ENCODE measurements at places on chromosomes 7 and 10.

- DNase-seq, result no peak
Observed at GRCh38 chr10:71747039-71747531, 26.2 kb downstream of the VSIR start.

DNA sequence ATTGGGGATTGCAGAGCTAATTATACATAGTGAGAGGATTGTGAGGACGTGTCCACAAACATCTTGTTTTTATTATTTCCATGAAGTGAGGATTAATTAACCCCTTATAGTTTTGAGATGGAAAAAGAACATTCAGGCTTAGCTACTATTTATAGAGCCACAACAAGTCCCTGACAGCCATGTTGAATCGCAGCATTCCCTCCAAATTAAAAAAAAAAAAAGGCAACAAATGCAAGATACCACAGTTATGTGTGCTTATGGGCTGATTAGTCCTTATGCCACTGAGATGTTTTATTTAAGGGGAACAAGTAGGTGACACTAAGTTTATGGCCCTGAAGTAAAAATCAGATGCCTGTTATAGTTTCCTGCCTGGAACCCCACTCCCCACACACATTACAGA, 350.3 kb downstream of the GPAM start:
- DNase-seq, result no peak

DNA sequence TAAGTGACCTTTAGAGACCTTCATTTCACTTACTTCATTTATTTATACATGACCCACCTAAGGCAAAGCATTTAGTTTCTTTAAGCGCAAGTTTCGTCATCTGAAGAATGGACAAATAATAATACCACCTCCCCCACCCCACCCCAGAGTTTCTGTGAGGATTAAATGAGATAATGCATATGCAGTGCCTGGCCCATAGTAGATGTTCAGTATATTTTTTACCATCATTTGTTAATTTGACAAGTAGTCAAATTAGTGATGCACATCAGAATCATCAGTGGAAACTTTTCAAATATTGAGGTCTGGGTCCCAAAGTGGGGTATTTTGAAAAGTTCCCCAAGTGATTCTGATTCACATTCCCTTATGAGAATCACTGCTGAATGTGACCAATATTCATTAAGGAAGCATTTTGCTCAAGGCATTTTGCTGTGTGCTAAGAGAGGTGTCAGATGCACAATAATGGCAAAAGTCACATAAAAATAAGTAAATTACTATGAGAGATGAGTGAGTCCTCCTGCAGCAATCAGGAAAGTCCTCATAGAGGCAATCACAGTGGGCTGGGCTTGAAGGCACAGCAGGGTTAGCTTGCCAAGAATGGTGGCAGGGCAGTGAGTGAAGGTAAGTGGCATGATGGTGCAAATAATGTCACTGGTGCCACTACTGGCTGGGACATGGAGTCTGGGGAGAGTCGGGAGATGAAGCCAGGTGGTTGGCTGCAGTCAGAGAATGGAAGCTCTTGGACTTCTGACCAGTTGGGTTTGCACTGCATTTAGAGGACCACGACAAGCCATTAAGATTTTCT, 244.1 kb downstream of the PTEN start:
- no peak for DNase-seq

GRCh38 chr7:1986366-1987083, 246.2 kb downstream of the MAD1L1 start:
- no peak for DNase-seq

GRCh38 chr7:140646931-140647647, 6.5 kb upstream of the DENND2A start:
- DNase-seq, result peak; percentile 53

DNA sequence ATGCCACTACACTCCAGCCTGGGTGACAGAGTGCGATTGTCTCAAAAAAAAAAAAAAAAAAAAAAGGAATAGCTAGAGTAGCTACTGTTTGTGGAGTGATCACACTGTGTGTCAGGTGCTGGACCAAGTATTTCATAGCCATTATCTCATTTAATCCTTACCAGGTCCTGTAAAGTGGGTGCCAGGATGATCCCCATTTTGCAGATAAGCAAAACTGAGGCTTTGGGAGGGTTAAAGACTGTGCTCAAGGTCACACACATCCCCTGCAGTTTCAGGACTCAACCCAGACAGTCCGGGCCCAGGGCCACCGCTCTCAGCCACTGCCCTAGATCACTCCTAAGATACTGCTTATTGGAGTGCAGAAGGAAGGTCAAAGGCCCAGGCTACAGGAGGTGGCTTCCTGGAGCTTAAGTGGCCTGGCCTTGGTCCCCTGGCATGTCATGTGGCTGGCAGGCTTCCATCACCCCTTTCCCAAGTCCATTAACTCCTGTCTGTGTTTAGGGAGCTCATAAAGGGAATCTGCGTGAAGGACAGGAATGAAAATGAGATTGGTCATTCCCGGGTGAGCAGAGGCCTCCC, 12.4 kb upstream of the WBP1L start:
- no peak for DNase-seq

DNA sequence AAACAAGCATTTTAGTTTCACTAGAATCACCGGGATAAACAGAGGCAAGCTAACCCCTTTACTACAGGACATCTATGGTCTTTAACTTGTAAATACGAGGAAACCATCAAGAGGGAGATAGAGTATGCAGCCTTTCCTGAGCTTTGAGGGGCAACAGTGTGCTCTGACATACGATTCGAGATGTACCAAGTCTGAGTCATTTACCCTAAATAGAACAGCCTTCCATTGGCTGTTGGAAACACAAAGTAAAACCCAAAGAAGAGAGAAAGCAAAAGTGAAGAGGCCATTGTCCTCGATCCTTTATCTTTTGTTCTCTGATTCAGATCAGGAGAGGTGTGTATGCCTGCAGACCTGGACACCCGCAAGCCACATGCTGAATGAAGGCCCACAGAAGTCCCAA, 289.5 kb downstream of the KCNMA1 start:
- DNase-seq, result no peak

DNA sequence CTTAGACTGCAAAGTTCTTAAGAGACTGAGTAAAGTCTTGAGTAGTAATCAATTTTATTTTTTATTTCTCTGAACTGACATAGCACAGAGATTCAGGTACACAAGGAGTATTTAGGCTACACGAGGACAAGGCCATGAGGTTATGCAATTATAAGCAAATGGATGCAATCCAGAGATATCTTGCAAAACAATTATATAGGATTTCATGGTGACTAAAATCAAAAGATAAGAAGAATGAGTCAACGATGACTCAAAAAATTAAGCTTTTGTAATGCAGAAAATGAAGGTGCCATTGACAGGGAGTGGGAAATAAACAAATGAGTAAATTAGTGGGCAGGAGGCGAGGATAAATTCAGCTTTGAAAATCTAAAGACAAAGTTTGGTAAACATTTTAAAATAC, 66.7 kb upstream of the MYO3A start:
- DNase-seq, result no peak

DNA sequence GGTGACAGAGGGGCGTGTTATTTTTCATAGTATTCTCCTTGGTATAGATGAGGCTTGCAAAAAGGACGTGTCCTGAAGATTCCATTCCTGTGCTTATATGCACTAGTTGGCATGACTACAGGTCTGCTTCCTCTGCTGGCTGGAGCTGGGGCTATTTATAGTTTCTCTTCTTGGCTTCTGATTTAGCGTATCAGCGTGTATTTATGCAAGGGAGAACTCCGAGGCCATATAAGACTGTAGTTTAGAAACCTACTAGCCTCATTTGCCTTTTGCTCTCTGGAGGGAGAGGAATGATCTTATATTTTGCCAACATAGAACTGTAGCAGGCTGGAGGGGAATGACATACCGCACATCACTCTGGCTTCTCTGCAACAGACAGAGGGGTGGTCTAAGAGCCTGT, 39.7 kb downstream of the CACNB2 start:
- no peak for DNase-seq

DNA sequence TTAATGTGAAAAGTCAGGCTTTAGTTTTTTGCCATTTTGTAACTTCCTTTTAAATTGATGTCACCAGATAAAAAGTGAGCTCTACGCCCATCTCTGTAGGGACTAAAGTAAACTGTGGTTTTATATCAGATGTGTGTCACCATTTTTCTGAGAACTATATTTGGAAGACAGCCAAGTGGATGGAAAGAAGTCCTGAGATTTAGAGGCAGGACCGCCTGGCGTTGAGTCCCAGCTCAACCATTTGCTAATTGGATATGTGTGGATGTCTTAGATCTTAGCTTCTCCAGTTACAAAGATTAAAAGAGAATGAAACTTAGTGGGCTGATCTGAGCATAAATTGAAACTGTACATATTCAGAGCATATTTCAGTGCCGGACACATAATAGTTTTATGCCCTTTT, 691.6 kb upstream of the CELF2 start:
- DNase-seq, result no peak

DNA sequence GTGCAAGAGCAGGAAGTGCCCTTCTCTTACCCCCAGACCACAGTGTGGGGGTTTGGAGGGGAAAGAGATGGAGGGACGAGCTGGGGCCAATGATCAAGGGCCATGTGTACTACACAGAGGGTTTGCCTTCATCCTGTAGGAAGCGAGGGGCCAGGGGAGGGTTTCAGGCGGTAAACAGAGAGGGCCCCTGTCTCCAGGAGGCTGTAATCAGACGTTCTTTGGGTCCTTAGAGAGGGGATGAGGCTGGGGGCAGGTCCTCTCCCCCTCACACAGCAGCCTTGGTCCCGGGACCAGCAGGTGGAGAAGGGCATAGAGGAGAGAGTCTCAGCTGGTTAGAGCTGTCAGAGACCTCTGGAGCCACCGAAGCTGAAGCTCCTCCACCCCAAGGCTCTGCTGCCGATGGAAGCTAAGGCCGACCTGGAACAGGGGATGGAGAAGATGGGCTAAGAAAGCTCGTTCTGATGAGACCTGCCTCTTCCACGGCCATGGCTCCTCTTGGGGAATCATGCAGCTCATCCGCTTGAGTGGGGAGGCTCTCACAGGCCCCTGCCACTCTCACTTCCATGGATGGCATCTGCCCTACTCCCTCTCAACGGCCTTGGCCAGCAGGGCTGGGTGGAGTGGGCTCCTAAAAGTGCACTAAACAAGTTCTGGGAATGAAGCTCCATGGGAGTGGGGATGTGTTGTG, 3.5 kb downstream of the LOXL4 start:
- DNase-seq, result no peak

- no peak for DNase-seq
Observed at GRCh38 chr10:74363727-74364126, 212.7 kb downstream of the ADK start.

DNA sequence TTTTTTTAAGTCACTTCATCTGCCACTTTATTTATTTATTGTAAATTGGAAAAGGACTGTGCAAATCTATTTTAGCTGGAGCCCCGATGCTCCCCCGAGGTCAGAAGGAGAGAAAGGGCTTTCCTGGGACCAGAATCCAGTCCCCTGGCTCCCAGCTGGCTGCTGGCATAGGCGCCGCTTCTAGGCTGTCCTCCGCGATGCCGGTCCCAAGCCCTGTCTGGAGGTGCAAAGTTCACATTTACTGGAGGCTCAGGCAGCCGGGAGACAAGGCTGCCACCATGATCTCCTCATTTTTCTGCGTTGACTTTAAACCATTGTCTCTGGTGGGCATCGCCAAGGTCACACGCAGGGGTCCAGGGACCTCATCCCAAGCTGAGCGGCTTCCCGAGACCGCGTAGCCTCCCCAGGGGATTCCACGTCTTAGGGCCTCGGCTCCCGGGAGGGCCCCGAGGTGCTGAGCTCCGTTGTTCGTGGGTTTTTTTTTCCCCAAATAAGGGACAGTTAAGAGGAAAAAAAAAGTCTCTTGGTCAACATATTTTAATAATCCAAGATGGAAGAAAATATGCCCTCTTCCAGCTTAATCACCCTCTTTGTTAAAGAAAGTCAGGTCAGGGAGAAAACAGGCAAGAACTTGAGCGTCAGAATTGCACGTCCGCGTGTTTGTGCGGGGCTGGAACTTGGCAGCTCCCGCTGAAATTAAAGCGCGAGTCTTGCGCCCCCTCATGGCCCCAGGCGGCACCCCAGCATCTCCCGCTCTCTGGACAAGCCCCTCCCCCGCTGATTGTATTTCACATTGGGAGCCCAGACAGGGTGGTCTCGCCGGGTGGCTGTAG, 11.9 kb downstream of the RGR start:
- no peak for DNase-seq

- no peak for DNase-seq
Observed at GRCh38 chr7:20661884-20662283, 46.4 kb downstream of the ABCB5 start.

- DNase-seq, result no peak
Observed at GRCh38 chr7:70033226-70033625, 435.0 kb downstream of the AUTS2 start.

- DNase-seq, result no peak
Observed at GRCh38 chr7:158829021-158829341, 328 bp downstream of the ESYT2 start.

- DNase-seq, result no peak
Observed at GRCh38 chr10:12757351-12757750, 244.2 kb downstream of the CCDC3 start.

GRCh38 chr10:87596351-87596750, 63.3 kb upstream of the PAPSS2 start:
- DNase-seq, result no peak

DNA sequence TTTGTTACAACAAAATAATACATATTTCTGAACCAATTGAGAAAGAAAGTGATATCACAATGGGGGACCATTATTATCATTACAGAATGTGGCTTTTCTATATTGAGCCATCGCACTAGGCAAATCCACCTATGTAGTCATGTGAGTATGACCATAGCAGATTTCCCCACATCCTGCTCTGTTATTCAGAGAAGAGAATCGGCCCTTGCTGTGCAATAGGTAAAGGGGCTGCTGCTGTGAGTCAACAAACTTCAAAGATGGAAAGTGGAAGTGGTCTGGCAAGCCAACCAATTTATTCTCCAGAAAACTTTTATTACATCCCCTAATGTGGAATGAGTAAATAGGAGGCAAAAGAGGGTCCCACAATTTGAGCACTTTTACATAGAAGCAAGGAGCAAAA, 573.4 kb downstream of the ETV1 start:
- no peak for DNase-seq

GRCh38 chr10:116215651-116216050, 57.4 kb downstream of the GFRA1 start:
- DNase-seq, result no peak

GRCh38 chr10:3887885-3888476, 103.0 kb upstream of the KLF6 start:
- DNase-seq, result no peak

GRCh38 chr10:129541200-129541599, 74.2 kb downstream of the MGMT start:
- DNase-seq, result no peak

DNA sequence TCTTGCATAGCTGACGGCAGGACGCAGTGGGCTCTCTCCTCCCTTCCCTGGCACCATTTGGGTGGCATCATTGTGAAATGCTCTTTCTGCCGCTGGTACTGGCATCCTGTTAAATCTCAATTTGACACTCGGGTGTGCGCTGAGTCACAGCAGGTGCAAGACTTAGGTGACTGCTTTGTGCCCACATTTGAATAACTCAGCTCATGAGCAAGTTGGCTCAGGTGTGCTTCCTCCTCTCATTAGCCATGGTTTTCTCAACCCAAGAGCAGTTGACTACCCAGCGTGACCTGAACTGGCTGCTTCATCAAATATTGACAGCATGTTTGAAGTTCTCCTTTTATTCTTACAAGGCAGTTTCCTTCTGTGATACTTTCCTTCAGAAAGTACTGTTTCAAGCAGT, 24.6 kb upstream of the NFE2L3 start:
- DNase-seq, result no peak

GRCh38 chr10:124220971-124221355, 127.6 kb upstream of the CHST15 start:
- DNase-seq, result no peak

GRCh38 chr10:89478739-89479654, 56.4 kb downstream of the SLC16A12 start:
- no peak for DNase-seq

- no peak for DNase-seq
Observed at GRCh38 chr10:126294451-126294850, 93.8 kb downstream of the ADAM12 start.

Data from NCI-H524 treated with DMSO at 0.1 percent for 48 hours (cell line).